Stimulated activated CD8-positive, alpha-beta memory T cell treated with anti-CD3 and anti-CD28 coated beads, Interleukin-4, amount 100 ng/mL, for 4 hours (primary cell): ENCODE measurements at places on chromosomes 5 and 9.

DNA sequence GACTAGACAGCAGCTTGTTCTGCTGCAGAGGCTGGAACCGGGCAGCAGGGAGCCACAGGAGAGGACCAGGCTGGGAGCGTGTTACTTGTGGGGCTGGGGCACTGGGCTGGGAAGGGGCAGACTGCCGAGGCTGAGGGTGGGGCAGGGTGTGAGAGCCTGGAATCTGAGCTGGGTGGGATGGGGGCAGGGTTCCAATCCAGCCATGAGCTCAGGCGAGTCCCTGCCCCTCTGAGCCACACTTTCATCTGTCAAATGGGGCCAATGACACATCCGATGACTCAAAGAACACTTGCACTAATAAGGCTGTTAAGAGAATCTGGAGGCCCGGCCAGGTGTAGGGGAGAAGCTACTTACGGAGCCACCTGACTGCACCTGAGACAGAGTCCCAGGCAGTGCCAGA is 18.7 kb upstream of the WDR38 start:
- DNase-seq = no peak

- no peak for DNase-seq
These were observed 65.8 kb downstream of the SFXN1 start for GRCh38 chr5:175544108-175544511.

GRCh38 chr5:171570244-171570825 is 150.9 kb downstream of the FGF18 start:
- no peak for DNase-seq

- DNase-seq = no peak
These were observed 76.2 kb downstream of the PTTG1 start for GRCh38 chr5:160497878-160498277.

DNA sequence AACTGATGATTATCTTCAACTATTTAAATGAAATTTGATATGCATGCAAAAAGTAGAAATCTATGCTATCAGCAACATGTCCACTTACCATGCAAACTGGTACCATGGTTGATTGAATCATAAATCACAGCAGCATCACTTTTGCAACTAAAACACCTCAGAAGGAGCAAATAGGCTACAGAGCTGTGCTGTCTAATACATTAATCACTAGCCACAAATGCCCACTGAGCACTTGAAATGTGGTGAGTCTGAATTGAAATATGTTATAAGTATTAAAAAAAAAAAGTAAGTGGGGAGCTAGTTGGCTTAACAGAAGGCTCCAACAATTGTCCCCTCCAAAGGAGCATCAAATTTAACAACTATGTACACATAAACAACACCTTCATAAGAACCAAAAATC is 112.5 kb downstream of the FAM114A2 start:
- no peak for DNase-seq

GRCh38 chr9:86350006-86350760 is 4.0 kb downstream of the TUT7 start:
- DNase-seq = no peak

GRCh38 chr5:132821791-132822190 is 8.7 kb downstream of the SHROOM1 start:
- no peak for DNase-seq

DNA sequence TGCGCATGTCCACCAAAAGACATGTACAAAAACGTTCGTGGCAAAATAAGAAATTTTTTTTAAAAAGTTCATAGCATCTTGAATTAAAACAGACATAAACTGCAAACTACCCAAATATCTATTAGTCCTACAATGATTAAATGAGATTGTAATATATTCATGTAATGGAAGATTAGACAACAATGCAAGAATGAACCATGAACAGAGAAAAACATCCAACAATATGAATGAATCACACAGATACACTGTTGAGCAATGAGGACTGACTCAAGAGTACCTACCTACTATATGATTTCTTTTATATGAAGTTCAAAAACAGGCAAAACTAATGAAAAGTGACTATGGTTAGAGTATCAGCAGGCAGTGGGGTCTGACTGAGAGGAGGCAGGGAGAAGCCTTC is 17.9 kb upstream of the CTNNAL1 start:
- DNase-seq = no peak

DNA sequence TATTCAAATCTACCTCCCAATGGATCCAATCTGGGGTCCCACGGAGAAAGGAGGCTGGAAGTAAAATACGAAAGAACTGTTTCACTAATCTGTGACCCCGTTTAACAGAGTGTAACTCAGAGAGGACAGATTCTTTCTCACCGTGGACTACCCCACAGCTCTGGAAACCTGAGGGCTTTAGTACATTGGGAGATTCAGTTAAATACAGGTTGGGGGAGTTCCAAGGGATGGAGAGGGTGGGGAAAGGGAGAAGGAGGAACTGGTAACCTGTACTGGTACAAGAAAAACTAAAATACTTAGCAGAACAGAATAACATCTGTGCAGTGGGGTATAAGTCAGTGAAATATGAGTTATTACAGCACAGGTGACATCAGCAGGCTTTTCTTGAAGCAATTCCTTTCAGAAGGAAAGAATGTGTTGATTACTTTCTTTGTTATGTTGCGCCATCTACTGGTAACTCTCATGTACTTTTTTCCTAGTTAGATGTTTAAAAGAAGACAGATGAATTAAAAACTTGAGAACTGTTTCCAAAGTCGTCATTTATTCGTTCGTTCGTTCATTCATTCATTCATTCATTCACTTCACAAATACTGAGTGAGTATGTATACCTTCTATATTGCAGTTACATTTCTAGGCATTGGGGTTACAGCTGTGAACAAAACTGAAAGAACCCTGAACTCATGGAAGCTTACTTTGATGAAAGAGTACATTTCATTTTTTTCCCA is 30.0 kb upstream of the STOM start:
- no peak for DNase-seq

DNA sequence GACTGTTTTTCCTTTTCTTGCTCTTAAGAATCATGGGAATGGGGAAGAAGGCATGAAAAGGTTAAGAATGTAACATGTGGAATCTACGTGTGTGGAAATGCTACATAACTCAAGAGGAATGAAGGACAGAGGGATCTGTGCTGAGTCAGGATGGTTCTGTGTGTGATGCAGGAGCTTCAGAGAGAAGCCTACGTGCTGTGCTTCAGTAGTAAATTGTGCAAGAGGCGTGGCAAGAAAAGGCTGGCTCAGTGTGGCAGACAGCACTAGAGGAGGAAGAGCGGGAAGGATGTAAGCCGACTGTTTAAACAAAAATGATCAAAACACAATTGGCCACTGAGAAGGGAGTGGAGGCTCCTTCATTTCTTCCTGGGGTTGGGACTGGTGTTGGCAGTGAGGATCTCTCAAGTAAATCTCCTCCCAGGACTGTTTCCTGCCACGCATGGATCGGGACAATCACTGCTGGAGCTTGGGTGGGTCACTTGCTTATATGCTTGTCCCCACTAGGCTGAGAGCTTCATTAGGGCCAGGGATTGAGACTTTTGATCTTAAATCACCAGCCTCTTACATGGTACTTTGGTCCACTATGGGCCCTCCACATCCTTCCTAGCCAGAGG is 59.4 kb upstream of the BASP1 start:
- DNase-seq = no peak

DNA sequence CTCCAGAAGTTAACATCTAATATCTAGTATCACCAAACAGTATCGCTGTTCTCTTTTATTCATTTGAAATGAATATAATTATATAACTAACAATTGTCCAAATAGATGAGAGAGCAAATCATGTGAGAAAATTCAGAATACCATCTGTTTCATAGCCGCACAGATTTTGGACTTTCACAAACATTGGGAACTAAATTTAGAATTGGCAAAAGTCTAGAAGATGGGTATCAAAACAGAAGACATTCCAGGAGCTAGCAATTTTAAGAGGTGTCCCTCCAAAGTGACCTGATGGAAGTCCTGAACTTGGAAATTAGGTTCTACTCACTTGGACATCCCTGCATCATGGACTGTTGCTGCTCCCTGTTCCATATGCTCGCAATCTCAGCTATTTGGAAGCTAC is 57.0 kb upstream of the FSD1L start:
- no peak for DNase-seq
